ENCODE measurements at places on chromosomes 12 and 14.

GRCh38 chr12:51958542-51958941 lies 7.0 kb downstream of the ACVR1B start:
- DNase-seq, result no peak

DNA sequence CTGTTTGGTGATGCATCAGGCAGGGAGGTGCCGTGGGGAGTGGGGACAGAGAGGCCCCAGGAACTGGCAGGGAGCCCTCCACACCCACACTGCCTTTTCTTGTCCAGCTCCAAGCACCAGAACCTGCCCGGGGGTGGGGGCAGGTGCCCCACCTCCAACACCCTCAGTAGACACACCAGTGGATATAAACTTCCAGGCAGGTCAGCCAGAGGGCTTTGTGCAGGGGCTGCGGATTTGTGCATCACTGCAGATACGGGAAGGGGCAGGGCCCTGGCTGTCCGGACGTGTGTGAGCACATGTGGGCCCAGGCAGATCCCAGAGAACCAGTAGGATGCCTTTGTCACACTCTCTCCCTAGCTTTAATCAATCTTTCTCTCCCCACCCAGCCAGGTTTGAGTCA lies 1.3 kb upstream of the TGM1 start:
- no peak for DNase-seq

DNA sequence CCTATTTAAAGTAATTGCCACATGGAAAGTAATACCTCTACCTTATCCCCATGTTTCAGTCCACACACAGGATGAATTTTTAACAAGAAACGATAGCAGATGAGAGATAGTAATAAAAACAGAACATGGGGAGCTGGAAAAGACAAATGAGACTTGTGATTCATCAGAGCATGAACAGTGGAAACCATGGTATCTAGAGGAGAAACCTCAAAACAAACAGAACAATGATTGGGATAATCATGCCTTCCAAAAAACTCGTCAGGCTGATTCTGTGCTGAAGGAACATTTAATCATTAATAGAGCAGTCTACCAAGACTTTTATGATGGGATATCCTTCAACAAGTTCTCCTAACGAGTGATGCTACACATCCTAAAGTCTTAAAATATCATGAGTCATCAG lies 1390.7 kb downstream of the FSCB start:
- no peak for DNase-seq

- no peak for DNase-seq
Measured at GRCh38 chr12:12642916-12643315, 31.2 kb downstream of the CREBL2 start.

- DNase-seq, result no peak
Measured at GRCh38 chr14:31949709-31950108, 127.4 kb upstream of the ARHGAP5 start.

DNA sequence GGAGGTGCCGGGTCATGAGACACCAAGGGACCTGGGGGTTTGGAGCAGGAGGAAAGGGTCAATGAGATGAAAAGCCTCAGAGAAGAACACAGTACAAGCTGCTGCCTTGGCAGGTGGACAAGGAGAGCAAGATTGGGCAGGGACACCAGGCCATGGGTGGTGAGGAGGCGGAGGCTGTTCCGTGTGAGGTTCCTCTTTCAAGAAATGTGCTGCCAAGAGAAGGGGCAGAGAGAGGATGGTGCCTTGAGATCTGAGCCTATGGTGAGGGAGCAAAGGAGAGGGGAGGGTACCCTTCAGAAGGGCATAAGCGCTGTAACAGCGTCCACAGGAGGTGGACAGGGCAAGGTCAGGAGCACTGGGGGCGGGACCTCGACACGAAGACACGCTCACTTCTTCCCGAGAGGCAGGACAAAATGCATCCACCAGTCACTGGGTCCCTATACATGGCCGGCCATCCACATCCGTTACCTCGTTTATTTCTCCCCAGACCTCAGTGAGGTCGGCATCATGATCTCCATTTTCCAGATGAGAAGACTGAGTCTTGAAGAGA lies 100.2 kb downstream of the B4GALNT3 start:
- no peak for DNase-seq

DNA sequence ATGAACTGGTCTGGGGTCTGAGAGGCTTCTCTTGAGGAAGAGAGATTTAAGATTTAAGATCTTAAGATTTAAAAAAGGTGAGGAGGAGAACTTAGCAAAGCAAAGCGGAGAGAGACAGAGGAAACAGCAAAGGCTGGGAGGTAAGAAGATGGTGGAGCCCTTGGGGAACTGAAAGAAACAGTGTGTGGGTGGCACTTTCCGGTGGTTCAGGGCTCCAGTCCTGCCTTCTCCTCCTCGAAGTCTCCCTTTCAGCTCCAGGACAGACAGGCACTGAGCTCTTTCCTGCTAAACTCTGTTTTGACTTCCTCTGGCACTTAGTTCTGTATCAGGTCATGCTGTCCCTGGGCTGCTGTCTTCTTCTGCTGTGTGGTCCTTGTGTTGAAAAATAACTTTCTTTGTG lies 298.7 kb upstream of the SRRM4 start:
- DNase-seq, result no peak

GRCh38 chr12:102793921-102794320 lies 123.1 kb downstream of the PAH start:
- no peak for DNase-seq
